HepG2 (cell line): ENCODE measurements at places on chromosomes 7 and 10.

- DNase-seq = no peak
These were observed 86.6 kb downstream of the ADARB2 start for GRCh38 chr10:1650542-1651269.

DNA sequence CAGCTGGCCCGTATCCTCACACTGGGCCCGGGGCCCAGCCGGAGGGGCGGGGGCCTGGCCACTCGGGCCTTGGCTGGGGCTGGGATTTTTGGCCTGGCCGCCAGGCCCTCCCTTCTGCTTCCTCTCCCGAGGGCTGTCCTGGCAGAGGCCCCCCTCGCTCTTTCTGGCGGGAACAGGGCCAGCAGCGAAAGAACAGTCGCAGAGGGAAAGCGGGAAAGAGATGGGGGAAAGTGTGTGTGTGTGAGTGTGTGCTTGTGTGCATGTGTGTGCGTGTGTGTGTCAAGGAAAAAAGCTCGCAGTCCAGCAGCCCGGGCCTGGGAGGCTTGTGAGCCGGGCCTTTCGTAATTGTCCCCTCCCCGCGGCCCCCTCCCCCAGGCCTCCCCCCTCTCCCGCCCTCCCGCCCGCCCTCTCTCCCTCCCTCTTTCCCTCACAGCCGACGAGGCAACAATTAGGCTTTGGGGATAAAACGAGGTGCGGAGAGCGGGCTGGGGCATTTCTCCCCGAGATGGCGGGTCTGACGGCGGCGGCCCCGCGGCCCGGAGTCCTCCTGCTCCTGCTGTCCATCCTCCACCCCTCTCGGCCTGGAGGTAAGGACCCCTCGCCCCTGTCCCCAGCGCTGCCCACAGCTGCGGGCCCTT is at the start of gene ELN:
Gene ELN, plus strand, starts transcription at position 491 of the 638 bp plus-strand sequence. Its CDS starts 15 bp downstream, at position 506.
- DNase-seq = no peak

DNA sequence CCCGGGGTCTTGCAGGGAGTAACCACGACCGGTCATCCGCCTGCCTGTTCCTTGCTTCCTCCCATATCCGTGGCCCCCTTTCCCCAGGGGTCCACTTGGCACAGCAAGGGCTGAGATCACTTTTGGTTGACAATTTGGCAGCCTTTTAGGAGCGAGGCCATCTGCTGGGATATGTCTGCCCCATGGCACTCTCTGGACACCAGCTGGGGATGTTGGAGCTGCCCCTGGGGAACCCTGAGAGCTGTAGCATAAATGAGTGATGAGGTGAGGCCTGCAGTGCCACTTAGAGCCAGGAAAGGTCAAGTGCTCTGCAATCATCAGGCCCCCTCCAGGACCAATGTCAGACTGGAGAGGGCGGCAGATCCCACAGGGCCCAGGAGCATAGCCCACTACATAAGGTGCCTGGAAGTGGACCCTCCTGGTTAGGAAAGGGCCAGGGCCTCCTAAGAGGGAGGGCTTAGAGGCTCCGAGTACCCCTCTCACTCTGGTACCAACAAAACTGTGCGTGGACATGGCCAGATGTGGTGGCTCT is 92.1 kb downstream of the HIP1 start:
- no peak for DNase-seq

DNA sequence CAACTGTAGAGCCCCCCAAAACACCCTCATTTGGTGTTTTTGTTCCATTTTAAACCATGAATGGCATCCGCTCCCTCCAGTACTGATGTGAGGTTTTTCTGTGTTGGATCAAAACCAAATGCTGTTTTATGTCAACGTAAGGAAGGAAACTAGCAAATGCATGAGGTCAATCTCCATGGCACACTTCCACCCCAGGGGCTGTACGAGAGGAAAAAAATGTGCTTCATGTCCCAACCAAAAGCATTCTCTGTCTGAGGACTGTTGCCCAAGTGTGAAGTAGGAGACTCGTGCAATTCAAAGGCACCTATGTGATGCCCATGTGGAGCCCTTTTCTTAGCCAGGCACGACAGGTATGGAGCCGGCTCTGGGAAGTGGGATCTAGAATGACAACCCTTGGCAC is 180.3 kb upstream of the MKI67 start:
- DNase-seq = no peak

DNA sequence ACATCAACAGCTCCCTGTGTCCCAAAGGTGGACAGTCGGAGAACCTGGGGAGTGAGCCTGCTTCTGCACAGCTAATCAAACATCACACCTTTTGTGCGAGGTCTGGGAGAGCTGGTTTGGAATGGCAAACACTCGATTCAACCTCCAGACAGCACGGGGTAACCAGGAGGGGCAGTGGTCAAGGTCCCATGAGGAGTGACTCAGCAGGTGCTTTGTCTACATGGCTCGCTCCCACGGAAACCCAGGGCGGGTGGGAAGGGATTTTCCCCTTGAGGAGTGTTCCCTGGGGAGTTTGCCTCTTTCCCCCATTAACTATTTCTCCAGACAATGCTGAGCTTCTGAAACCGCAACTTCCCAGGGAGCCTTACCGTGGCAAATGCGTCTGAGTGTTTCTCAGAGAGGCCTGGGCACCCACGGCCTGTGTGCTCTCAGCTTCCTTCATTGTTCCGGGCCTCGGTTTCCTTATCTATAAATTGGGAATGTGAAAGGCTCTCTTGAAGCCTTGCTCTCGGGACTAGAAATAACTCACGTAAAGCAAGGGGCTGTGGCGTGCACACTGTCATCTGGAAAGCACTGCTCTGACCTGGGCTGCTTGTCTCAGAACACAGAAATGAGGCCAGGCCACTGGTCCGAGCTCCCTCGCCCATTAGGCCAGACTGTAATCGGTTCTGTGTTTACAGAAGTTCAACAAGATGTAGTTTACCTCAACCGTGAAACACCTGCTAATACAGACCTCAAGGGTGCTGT is 14.0 kb upstream of the GTPBP4 start:
- peak; percentile 81 for DNase-seq

- DNase-seq = no peak
These were observed 36.3 kb upstream of the IKZF1 start for GRCh38 chr7:50268223-50268622.
